COR-L47 (cell line): ENCODE measurements at places on chromosomes 16 and 17.

- DNase-seq = no peak
Measured at GRCh38 chr17:55708175-55708974, 14.3 kb downstream of the TMEM100 start.

- DNase-seq = no peak
Measured at GRCh38 chr16:30087181-30087898, 4.4 kb downstream of the TBX6 start.

GRCh38 chr17:64356304-64356686 lies 34.4 kb downstream of the PECAM1 start:
- no peak for DNase-seq

- no peak for DNase-seq
Measured at GRCh38 chr16:11946433-11946832, 4.6 kb upstream of the NPIPB2 start.

GRCh38 chr17:58224315-58224714 lies 5.3 kb upstream of the MKS1 start:
- no peak for DNase-seq

GRCh38 chr17:14161419-14161818 lies 75.2 kb downstream of the CDRT15 start:
- no peak for DNase-seq

GRCh38 chr16:67430977-67431774 lies at the start of gene HSD11B2:
TSS of gene HSD11B2 (plus strand) at chr16:67431121. CDS start at chr16:67431249, 128 bp downstream.
- peak; percentile 86 for DNase-seq

- DNase-seq = no peak
Measured at GRCh38 chr16:5428932-5429331, 331.3 kb upstream of the EEF2KMT start.

GRCh38 chr17:32007463-32008298 lies 498 bp downstream of the LRRC37B start:
- DNase-seq = no peak
